ENCODE measurements at places on chromosomes 6 and 20.

GRCh38 chr20:46456255-46457028 lies 50.0 kb upstream of the ELMO2 start:
- DNase-seq: no peak

- no peak for DNase-seq
These were observed 811.3 kb downstream of the DHX35 start for GRCh38 chr20:39773380-39774000.

DNA sequence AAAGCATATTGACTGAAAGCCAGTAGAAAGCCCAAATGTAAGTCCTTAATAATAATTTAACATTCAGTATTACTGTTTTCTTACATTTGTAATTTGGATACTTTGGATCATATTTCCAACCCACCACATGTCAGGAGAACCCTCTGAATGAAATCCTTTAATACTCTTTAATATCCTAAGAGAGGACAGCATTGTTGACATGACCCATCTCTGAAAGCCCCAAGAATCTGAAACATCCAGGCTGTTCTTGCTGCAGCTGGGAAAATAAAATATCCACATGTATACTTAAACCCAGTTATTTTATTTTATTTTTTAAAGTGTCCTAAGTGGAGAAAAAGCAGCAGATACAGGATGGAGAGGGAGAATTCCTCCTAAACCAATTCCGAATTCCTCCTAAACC lies 130.8 kb upstream of the RIPOR2 start:
- DNase-seq: no peak

- DNase-seq: no peak
These were observed 336.5 kb downstream of the KIF16B start for GRCh38 chr20:16236589-16237241.

- DNase-seq: no peak
These were observed 336.6 kb downstream of the PREX1 start for GRCh38 chr20:48490961-48491831.

GRCh38 chr20:23132930-23133559 lies 46.9 kb upstream of the CD93 start:
- DNase-seq: no peak
